ENCODE measurements at places on chromosomes 16 and 17. TPM values are rescaled to one million over a fixed set of nuclear protein-coding genes. Genes with fewer than 3 reads are reported as not detected.

Gene AOC2
- total RNA-seq, result 3.2 TPM

Gene ABCC6
- total RNA-seq, result not detected

Gene OTOP2
- total RNA-seq, result not detected

- H3K4me3 ChIP-seq, result no peak overlapping the region
- DNase-seq, result no peak
- no peak overlapping the region for H3K27ac ChIP-seq
- H3K36me3 ChIP-seq, result peaks cover 48% of the 10 kb centered on the region
- peaks cover 8% of the 10 kb centered on the region for H3K4me1 ChIP-seq
These were observed 7.9 kb upstream of the MFSD6L start for GRCh38 chr17:8806926-8807550.

DNA sequence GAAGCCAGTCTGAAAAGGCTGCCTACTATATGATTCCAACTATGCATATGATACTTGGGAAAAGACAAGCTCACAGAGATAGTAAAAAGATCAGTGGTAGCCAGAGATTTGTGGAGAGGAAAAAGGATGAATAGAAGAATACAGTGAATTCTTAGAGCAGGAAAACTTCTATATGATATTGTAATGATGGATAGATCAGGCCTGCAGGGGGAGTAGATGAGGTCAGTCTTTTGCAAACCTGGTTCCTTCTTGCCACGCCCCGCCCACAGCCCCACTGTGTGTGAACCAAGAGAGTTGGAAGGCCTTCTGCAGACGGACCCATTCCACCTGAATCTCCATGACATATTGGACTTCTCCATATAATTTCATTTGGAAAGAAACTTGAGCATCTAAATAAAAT is 761 bp upstream of the CCL8 start:
- peaks cover 21% of the 10 kb centered on the region for H3K27me3 ChIP-seq
- no peaks in the 10 kb centered on the region for H3K4me1 ChIP-seq
- no peak for DNase-seq
- H3K4me3 ChIP-seq, result no peak overlapping the region
- H3K36me3 ChIP-seq, result no peaks in the 10 kb centered on the region

DNA sequence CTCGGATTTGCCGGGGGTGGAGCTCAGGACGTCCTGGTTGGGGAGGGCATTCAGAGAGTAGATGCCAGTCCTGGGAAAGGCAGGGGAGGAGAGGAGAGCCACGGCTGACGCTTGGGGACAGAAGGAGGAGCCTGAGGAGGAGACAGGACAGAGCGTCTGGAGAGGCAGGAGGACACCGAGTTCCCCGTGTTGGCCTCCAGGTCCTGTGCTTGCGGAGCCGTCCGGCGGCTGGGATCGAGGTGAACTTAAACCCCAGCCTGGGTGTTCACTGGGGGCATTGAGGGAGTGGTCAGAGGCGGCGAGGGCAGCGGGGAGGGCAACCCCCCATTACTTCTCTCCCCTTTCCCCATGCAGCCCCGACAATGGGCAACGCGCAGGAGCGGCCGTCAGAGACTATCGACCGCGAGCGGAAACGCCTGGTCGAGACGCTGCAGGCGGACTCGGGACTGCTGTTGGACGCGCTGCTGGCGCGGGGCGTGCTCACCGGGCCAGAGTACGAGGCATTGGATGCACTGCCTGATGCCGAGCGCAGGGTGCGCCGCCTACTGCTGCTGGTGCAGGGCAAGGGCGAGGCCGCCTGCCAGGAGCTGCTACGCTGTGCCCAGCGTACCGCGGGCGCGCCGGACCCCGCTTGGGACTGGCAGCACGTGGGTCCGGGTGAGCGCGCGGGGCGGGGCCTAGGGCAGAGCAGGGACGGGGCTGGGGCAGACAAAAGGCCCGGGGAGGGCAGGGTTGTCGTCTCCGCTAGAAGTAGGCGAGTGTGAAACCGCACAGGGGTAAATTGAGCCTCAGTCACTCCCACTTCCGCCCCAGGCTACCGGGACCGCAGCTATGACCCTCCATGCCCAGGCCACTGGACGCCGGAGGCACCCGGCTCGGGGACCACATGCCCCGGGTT is 3.7 kb downstream of the NOL3 start:
- H3K4me3 ChIP-seq, result peak overlapping the region; percentile 83
- peak overlapping the region; percentile 56 for H3K27ac ChIP-seq
- peak; percentile 74 for DNase-seq

- H3K4me3 ChIP-seq, result no peak overlapping the region
- peaks cover 30% of the 10 kb centered on the region for H3K4me1 ChIP-seq
- H3K36me3 ChIP-seq, result peaks cover 75% of the 10 kb centered on the region
- no peak for DNase-seq
These were observed 26.5 kb downstream of the NDE1 start for GRCh38 chr16:15676506-15676905.

- H3K27ac ChIP-seq, result no peak overlapping the region
- H3K36me3 ChIP-seq, result peaks cover 65% of the 10 kb centered on the region
- peaks cover 66% of the 10 kb centered on the region for H3K4me1 ChIP-seq
- no peaks in the 10 kb centered on the region for H3K27me3 ChIP-seq
- DNase-seq, result no peak
- no peak overlapping the region for H3K4me3 ChIP-seq
These were observed 335.7 kb downstream of the SEC14L1 start for GRCh38 chr17:77476498-77476897.

DNA sequence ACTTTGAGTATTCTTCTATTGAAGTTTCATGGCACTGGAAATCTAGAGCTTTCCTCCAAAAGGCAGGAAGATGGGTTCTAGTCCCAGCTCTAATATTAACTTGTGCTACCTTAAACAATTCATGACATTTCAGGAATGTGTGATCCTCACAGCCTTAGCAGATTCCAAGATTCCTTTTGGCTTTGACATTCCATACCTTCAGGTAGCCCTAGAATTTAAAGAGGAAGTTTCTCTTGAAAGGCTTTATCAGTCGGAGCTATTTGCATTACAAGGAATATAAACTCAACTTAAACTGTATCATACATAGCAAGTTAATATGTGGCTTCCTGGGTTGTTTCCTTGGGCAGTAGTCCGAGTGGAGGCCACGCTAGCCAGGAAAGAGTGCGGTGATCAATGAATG is 330.0 kb downstream of the SHISA9 start:
- H3K4me3 ChIP-seq, result no peak overlapping the region
- no peaks in the 10 kb centered on the region for H3K27me3 ChIP-seq
- H3K27ac ChIP-seq, result no peak overlapping the region
- no peaks in the 10 kb centered on the region for H3K4me1 ChIP-seq
- no peak for DNase-seq

GRCh38 chr16:583470-583814 is 6.4 kb upstream of the RAB40C start:
- peaks cover 3% of the 10 kb centered on the region for H3K4me1 ChIP-seq
- no peak for DNase-seq
- H3K27me3 ChIP-seq, result no peaks in the 10 kb centered on the region
- no peak overlapping the region for H3K4me3 ChIP-seq

GRCh38 chr17:73489333-73489732 is 154.9 kb downstream of the SDK2 start:
- no peak overlapping the region for H3K4me3 ChIP-seq
- no peaks in the 10 kb centered on the region for H3K27me3 ChIP-seq
- H3K4me1 ChIP-seq, result no peaks in the 10 kb centered on the region
- H3K27ac ChIP-seq, result no peak overlapping the region
- DNase-seq, result no peak

DNA sequence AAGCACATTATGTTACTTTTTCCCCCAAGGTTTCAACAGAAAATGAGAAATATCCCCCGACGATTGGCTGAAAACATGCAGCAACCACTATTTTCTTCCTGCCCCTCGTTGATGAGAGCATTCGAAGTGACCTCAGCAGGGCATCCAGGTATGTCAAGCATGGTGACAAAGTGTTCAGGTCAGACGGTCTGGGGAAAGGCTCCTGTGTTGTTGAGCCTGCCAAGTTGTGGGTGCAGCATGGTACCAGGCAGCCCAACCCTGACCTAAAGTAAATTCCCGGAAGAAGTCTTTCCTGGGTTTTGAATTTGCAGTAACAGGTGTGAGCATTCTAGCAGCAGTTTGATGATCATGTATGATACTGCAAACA is 51.7 kb upstream of the SEC14L1 start:
- DNase-seq, result peak; percentile 14
- H3K4me3 ChIP-seq, result peak overlapping the region; percentile 91
- peak overlapping the region; percentile 94 for H3K27ac ChIP-seq
- peaks cover 2% of the 10 kb centered on the region for H3K27me3 ChIP-seq
- H3K36me3 ChIP-seq, result peaks cover 56% of the 10 kb centered on the region

DNA sequence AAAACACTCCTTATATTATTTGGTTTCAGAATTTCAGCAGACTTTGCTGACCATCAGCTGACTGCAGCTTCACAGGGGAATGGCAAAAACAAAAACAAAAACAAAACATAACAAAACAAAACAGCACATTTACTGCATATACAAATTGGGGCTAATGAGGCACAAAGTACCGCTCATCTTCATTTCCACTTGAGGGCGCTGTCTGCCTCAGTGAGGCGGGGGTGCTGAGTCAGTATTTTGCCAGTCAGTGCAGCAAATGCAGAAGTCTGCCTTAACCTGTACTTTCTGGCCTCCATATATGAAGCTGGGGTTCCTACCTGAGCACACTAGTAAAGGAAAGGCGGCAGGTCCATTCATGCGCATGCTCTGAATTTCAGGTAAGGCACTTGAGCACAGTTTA is 13.5 kb upstream of the DYNLRB2 start:
- peaks cover 8% of the 10 kb centered on the region for H3K4me1 ChIP-seq
- no peak overlapping the region for H3K4me3 ChIP-seq
